ENCODE measurements at places on chromosomes 1 and 21. TPM values are rescaled to one million over a fixed set of nuclear protein-coding genes. Genes with fewer than 3 reads are reported as not detected.

DNA sequence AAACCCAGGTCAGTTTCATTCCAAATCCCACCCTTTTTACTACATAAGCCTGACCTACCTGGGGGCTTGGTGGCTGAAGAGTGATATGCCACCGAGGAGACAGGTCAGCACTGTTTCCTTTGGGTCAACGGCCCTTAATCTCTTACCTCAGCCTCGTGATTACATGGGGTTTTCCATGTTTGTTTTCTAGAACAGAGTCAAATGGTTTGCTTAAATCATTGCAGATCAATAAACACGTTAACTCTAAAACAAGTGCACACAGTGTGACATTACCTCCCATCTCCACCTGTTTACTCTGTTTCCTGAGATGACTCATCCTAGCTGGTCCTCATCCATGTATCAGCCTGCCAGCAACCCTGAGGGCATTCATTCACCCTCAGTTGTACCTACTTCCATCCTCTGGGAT lies 40.8 kb upstream of the TP53BP2 start:
- DNase-seq: no peak

DNA sequence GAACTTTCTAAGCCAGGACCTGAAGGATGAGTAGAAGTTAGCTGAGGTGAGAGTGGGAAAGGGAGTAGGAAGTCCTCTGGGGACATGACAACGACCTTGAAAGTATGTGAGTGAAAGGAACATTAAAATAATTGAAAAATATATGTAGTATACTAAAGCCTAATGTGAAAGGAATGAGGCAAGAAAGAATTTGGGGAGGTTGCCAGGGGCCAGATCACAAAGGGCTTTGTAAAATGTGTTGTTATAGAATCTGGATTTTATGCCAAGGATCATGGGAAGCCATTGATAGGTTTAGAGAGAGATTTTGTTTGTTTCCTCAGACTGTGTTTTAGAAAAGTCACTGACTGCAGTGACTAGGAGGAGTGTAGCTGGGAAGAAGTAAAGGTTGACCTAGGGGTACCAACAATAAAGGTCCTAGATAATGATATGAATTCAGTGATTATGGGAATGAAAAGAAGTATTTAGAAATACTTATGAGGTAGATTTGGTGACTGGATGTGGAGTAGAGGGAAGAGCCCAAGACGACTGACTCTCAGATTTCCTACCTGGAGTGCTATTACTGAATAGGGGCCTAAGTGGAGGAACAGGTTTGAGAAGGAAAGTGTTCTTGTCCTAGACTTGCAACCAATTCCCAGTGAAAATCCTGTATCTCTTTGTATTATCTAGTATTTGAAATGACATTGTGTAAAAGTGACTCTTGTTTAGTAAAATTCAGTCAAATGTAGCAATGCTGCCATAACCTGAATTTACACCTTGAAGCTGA lies 179.8 kb downstream of the PHTF1 start:
- DNase-seq: no peak

DNA sequence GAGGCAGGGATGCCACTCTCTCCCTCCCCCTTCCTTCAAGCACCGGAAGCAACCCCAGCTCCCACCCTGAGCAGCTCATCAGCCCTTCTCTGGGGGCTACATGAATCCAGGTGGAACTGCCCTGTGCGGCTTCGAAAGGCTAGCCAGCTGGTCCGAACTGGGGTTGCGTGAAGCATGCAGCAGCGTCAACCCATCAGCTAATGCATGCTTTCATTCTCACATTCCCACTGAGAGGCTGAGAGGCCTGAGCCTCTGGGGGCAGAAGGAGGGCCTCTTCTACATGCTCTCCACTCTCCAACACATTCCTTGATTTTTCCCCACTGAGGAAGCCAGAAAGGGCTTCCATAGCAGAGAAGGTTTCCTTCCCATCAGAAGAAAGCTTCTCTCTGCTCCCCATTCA lies 5.6 kb downstream of the RXRG start:
- DNase-seq: peak; percentile 30

- no peak for DNase-seq
Observed at GRCh38 chr1:205668951-205669340, 11.4 kb downstream of the SLC45A3 start.

DNA sequence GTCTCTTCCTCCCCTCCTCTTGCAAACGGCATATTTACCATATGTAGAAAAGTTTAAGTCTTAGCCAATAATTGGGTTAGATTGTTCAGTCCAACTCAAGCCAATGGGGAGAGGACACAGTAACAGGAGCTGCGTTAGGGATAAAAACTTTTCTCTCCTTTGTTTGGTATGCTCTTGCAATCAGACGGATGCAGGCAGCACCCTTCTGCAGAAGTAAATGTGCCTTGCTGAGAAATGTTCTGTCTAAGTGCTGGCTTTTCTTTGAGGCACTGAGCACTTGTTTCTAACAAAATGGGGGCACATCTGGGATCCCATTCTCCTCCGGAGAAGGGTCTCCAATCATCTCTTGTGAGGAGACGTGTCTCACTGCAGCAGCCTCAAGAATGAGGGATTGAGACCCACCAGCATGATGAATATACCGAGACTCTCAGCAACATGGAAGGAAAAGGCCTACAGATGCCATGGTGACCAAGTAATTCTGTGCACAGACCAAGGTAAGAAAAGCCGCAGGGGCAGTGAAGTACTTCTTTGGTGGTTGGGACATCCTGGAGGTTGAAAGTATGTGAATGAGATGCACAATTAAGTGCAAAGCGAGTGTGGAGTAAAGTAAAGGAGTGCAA lies 20.7 kb upstream of the GNG4 start:
- no peak for DNase-seq

RHCE gene
- total RNA-seq: 0.27 TPM
